Mesenteric fat pad (tissue), 1 donor: ENCODE measurements at places on chromosomes 2 and 18. TPM values are rescaled to one million over a fixed set of nuclear protein-coding genes. Genes with fewer than 3 reads are reported as not detected.

DNA sequence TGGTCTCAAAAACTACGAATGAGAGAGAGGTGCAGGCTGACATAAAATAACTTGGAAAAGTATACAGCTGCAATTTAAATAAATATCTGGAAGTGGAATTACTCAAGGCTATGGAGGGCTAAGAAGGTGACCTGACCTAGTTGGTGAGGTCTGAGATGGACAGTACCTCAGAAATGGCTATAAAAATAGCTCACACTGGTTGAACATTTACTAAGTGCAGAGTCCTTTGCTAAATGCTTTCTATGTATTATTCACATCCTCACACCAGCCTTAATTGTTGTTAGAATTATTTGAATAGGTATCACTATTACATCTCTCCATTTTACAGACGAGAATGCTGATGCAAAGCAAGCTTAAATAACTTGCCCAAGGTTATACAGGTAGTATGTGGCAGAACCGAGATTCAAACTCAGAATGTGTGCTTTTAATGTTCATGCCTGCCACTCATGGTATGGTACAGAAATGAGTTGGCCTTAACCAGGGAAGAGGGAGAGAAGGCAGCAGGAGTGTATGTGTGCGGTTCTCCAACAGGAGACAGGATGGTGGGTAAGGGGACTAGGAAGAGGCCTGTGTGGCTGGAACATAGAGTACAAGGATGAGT lies 37.4 kb downstream of the MRPL44 start:
- no peak for DNase-seq

DNA sequence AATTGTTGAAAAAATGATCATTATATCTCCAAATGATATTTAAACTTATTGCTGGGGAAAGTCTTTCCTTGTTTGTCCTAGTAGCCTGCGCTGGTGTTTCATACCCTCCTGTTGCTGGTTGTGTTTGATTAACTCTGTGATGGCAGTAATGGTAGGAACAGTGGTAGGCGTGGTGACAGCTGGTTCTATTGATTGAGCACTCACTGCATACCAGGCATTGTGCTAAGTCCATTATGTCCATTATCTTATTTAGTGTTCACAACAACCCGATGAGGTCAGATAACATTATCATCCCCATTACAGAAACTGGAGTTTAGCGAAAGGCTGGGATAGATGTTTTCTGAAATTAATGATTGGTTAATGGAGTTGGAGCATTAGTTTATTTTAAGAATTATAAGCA lies 77.8 kb upstream of the STON1 start:
- DNase-seq: no peak

- DNase-seq: no peak
Measured at GRCh38 chr2:96960153-96960961, 26.0 kb downstream of the FAM178B start.

DNA sequence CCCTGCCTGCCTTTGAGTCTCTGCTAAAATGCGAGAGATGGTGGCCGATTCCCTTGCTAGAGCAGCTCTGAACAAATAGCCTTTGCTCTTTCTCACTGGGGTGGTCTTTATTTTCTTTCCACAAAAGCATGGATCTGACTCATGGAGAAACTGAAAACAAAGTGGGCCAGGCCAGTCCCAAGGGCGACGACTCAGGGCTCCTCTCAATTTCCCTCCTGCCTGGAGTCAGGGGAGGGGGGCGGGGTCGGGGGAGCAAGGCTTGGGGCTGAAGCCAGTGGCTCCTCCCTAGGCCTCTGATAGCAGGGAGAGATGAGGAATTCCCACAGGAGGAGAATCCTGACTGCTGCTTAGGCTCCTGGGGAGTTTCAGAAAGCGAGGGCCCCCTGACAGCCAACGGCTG lies 17.1 kb upstream of the IL1R2 start:
- no peak for DNase-seq

DNA sequence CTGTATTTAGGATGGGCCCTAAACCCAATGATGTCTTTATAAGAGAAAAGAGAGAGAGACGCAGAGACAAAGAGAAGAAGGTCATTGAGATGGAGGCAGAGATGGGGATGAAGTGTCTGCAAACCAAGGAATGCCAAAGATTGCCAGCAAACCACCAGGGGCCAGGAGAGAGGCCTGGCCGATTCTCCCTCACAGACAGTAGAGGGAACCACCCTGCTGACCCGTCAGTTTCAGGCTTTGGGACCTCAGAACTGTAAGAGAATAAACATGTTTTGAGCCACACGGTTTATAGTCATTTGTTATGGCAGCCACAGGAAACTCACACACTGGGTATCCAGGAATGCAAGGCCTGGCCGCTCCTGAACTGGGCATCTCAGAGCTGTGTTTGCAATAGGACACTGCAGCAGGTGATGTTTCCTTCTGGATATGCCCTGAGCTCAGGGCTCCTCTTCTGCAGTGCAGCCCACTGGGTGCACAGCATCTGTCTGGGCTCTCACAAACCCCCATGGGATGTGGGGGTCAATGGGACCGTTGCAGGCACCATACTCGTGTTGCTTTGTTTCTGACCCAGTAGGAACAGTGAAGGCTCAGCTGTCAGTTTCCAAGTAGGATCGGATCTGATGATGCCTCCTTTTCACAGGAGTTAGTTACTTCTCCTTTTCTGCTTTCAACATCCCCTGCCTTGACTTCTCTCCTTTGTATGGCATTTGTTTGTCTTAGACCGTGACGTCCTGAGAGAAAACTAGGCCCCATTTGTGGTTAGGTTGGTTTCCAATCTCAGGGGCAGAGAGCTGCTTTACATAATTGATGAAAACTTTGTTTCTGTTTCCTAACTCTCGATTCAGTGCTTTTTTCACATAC lies 20.8 kb downstream of the PTPN18 start:
- DNase-seq: no peak

- no peak for DNase-seq
Measured at GRCh38 chr2:172823261-172823850, 87.7 kb downstream of the RAPGEF4 start.

DNA sequence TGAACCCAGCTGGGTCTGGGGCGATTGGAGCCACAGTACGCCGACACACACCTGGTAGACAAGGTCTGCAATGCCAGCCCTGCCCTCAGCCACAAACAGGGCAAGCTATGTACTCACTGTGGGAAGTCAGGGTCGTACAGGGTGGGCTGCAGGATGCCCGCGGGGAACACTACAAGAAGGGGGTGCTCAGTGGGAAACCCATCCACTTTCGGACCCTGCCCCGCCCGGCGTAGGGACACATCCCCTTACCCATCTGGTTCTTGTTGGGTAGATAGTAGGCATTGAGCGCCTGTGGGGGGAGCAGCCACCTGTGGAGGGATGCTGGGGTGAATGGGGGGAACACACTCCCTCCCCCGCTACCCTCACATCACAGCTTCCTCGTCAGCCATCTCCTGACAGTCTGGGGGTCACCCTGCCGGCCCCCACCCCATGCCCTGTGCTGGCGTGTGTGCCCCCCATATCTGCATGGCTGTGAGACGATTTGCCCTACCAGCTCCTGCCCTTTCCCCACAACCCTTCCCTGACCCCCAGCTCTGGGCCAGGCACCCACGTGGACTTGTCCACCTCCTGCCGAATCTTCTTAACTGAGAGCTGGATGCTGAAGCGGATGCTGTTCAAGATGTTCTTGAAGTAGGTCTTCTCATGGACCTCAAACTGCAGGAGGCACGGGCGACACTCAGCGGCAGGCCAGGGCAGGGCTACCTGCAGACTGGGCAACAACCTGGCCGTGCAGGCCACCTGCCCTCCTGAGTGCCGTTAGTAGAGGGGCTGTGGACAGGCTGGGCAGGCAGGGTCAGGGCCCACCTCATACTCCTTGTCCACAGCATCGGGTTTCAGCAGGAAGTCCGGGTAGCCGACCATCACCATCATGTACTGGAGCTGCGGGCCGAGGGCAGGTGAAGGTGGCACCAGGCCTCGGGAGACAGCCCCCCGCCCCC lies 5.1 kb downstream of the ECEL1 start:
- DNase-seq: no peak

GRCh38 chr2:96799623-96799935 lies 16.5 kb upstream of the CNNM3 start:
- no peak for DNase-seq

DNA sequence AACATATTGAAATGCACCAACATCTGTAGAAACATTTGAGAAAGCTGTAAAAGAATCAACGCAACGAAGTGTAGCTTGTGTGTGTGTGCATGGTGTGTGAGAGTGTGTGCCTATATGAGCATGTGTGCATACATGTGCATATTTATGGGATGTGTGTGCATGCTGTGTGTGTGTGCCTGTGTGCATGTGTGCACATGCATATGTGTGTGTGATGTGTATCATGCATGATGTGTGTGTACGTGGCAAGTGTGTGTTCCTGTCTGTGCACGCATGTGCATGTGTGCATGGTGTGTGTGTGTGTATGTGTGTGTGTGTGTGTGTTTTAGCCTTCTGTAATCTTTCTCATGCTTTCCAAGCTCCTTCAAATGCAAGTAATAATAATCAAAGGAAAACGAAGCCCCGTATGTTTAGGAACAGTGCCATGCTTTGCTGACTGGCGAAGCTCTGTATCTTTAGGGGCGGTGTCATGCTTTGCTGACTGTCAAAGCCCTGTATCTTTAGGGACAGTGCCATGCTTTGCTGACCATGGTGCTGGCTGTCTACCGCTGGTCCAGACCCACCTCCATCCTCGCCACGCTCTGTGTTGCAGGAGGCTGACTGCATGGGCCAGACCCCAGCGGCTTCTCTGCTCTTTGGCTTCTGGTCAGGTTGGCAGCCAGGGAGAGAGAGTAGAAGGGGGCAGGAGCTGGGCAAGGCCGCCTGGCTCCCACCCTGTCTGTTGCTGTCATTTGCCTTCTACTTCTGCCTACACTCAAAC lies 129.2 kb downstream of the ASB1 start:
- no peak for DNase-seq

The TEKT4 gene
- total RNA-seq: 0.22 TPM

The FASTKD2 gene
- 19.9 TPM for total RNA-seq

The CNTNAP5 gene
- total RNA-seq: not detected

The CBLN2 gene
- not detected for total RNA-seq
